ENCODE measurements at places on chromosomes 4 and X.

DNA sequence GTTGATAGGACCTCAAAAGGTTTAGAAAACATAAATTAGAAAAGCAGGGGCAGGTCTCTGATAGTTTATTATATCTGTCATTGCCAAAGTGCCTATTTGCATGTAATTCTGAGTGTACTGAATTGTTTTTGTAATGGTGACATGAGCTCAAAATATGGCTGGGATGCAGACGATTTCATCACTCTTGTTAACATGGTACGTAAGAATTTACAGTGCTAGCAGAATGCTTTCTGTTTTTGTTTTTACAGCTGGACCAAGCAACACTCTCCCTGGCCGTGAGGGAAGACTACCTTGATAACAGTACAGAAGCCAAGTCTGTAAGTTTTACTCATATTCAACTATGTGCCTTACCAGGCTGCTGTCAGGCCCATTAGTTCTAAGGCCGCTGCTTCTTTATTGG lies 58.1 kb downstream of the PHEX start:
- no peak for DNase-seq

- no peak for DNase-seq
Observed at GRCh38 chr4:124839786-124840390, 127.4 kb upstream of the ANKRD50 start.

GRCh38 chrX:48683411-48683982 lies at the start of gene WAS:
Gene WAS (plus strand): TSS chrX:48683799. CDS start chrX:48683854, 55 bp downstream.
- no peak for DNase-seq

DNA sequence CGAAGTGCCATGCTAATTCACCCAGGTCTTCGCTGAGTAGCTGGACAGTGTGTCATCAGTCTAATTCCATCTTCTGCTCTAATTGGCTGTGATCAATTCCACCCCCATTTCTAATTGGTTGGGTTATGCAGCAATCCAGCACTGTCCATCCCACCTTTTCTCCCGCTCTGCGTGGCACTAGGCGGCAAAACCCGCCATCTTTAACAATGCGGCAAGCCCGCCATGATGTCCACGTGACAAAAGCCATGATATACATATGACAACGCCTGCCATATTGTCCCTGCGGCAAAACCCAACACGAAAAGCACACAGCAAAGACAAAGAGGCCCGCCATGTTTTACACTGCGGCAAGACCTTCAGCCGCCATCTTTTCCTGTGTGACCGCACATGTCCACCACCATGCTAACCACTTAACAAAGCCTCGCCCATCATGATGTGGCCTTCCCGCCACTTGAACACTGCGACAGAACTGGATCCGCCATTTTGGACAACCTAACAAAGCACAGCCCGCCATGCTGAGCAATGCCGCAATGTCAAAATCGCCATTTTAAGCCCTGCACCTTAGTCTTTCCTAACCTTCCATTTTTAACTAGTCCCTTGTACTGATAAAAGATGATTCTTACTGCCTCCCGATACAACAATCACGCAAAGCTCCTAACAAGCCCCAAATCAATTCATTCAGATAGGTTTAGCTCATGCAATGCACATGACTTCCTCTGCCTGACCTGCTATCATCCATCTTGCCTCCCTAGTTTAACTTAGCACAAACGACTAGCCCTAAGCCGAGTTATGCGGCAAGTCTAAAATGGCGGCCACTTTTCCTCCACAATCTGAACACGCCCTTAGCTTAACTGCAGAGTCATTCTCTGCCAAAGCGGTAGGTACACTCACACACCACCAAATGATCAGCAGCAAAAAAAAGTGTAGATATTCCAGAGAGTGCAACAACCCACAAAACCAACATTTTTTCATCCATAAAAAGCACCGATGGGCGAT lies 288.3 kb downstream of the CHIC1 start:
- no peak for DNase-seq

- no peak for DNase-seq
Observed at GRCh38 chr4:168655182-168655581, 158.3 kb downstream of the PALLD start.

DNA sequence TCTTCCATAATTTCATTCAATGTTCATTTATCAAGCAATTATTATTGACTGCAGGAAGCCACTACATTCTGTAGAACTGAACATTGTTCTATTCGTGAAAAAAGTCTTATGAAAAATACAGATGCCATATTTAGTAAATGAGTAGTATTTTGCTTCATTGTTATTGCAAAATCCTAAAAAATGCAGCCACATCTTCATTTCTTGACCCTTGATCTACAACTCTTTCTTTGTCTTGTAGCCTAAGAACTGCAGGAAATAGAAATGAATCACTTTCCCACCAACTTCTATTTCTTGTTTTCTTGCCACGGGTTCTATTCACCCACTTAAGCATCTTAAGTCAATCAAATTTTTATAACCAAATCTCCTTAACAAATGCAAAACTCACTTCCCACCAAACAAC lies 63.3 kb downstream of the KCNIP4 start:
- no peak for DNase-seq

All from activated CD8-positive, alpha-beta memory T cell treated with anti-CD3 and anti-CD28 coated beads for 4 hours (primary cell).